WTC11 (cell line): ENCODE measurements at places on chromosomes 6 and 20. TPM values are rescaled to one million over a fixed set of nuclear protein-coding genes. Genes with fewer than 3 reads are reported as not detected.
A peak's percentile ranks its signal among the peaks of the same experiment; 100 is the strongest.

DNA sequence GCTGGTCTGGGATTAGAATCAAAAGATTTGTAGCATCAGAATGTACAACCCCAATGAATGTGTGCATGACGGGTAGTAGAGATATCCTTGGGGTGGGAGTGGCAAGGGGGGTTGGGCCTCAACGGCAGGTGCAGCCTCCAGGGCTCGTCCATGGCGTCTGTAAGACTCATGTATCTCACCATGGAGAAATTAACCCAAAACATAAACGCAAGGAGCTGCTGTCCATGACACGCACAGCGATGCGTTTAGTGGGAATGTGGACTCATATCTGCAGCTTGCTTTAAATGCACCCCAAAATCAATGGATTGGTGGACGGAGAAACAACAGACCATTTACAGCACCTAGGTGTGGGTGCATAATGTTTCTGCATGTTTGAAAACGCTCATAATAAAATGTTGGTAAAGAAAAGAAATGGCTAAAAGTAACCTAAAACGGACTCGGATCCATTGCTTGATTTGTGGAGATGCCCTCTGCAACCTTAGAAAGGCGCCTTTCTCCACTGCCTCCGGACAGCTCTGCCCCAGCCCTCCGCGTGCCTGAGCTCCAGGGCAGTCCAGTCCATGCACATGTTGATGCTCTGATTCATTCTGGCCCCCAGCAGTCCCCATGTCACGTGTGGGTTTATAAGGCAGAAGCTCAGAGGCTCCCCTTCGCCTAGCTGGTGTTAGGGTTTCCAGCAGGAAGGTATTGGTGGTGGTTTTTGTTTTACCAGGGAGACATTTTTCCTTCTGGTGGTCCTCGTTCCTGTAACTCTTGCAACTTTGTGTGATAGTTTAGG lies 24.5 kb downstream of the PYGB start:
- DNase-seq = peak; percentile 3

GRCh38 chr20:11745145-11745544 lies 172.5 kb upstream of the BTBD3 start:
- no peak for DNase-seq

The PHACTR1 gene
- total RNA-seq = 13.5 to 15.5 TPM (median 13.6 TPM) in 3 replicates

- DNase-seq = no peak
Observed at GRCh38 chr6:55141611-55142010, 32.7 kb upstream of the HCRTR2 start.

DNA sequence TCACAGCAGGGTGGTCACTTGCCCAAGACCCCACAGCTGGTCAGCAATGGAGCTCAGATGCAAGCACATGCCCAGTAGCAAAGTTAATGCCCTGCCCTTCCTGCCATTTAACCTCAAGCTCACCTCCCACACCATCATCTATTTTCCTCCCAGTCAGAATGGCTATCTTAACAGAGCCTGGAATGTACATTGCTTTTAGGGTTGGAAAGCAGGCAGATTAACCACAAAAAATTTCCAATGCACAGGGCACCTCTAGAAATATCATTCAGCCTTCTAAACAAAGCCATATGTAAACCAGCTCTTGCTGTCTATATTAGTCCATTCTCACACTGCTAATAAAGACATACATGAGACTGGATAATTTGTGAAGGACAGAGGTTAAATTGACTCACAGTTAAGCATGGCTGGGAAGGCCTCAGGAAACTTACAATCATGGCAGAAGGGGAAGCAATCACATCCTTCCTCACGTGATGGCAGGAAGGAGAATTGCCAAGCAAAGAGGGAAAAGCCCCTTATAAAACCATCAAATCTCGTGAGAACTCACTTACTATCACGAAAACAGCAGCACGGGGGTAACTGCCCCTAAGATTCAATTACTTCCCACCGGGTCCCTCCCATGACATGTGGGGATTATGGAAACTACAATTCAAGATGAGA lies 106.9 kb downstream of the FYN start:
- DNase-seq = no peak

GRCh38 chr6:112697265-112697664 lies 350.1 kb downstream of the RFPL4B start:
- DNase-seq = no peak

The MAFB gene
- total RNA-seq = 5.3 to 6.7 TPM (median 6.5 TPM) in 3 replicates

- no peak for DNase-seq
Observed at GRCh38 chr6:159726255-159726917, 920 bp upstream of the WTAP start.

GRCh38 chr6:16399158-16399557 lies 160.8 kb downstream of the GMPR start:
- no peak for DNase-seq

- DNase-seq = no peak
Observed at GRCh38 chr6:165647041-165647440, 16.0 kb downstream of the PDE10A start.

- no peak for DNase-seq
Observed at GRCh38 chr6:33990061-33990541, 155.8 kb downstream of the GRM4 start.

The SYNCRIP gene
- 139 to 150 TPM (median 144 TPM) in 3 replicates for total RNA-seq

The TNFRSF21 gene
- total RNA-seq = 47.3 to 52.7 TPM (median 49.5 TPM) in 3 replicates

The NELFCD gene
- 53.0 to 66.9 TPM (median 57.6 TPM) in 3 replicates for total RNA-seq

DNA sequence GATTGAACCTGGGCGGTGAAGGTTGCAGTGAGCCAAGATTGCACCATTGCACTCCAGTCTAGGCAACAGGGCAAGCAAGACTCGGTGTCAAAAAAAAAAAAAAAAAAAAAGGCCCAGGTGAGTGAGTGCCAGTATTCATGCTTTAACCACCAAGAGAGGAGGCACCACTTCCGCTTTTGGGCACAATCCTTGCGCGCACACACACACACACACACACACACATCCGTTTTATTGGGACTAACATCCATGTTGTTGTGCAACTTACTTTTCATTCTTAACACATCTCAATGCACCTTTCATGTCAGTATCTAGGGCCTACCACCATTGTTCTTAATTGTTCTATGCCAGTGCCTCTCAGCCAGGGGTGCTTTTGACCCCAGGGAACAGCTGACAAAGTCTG lies 263.0 kb downstream of the CDC5L start:
- DNase-seq = no peak

DNA sequence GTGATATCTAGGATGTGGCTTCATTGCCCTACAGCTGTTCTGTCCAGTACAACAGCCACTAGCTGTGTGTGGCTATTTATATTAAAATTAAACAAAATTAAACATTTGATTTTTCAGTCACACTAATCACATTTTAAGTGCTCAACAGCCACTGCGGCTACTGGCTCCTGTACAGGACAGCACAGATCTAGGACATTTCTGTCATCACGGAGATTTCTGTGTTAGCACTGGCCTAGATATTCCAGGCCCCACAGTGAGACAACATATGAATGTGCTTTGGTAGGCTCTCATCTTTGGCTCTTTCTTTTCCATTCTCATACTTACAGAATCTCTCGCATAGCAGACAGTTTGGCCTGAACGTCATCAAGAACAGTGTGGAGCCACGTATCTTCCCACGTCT lies 48.4 kb upstream of the ZBTB24 start:
- DNase-seq = no peak

- no peak for DNase-seq
Observed at GRCh38 chr6:143691900-143692636, 14.3 kb downstream of the PHACTR2 start.

DNA sequence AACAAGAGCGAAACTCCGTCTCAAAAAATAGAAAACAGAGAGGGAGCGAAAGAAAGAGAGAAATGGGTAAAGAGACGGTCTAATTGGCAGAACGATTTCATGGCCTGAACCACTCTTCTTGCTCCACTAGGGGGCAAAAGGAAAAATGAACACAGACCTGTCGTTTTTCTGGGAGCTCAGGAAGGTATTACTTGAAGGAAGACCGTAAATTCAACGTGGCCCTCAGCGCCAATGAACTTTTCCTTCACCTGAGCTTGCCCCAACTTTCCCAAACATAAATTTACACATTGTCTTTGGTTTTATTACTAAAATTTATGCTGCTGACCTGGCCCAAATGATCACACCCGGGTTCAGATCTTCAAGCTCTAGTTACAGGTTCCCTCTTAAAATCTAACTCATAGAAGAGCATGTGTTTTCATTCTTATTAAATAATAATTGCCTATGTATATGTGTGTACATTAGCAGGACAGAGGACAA lies 67.3 kb downstream of the ATP9A start:
- peak; percentile 35 for DNase-seq

The TREM2 gene
- 0.18 TPM in 1 of 3 replicates, not detected in the others for total RNA-seq

The C6orf58 gene
- total RNA-seq = not detected in 3 replicates

DNA sequence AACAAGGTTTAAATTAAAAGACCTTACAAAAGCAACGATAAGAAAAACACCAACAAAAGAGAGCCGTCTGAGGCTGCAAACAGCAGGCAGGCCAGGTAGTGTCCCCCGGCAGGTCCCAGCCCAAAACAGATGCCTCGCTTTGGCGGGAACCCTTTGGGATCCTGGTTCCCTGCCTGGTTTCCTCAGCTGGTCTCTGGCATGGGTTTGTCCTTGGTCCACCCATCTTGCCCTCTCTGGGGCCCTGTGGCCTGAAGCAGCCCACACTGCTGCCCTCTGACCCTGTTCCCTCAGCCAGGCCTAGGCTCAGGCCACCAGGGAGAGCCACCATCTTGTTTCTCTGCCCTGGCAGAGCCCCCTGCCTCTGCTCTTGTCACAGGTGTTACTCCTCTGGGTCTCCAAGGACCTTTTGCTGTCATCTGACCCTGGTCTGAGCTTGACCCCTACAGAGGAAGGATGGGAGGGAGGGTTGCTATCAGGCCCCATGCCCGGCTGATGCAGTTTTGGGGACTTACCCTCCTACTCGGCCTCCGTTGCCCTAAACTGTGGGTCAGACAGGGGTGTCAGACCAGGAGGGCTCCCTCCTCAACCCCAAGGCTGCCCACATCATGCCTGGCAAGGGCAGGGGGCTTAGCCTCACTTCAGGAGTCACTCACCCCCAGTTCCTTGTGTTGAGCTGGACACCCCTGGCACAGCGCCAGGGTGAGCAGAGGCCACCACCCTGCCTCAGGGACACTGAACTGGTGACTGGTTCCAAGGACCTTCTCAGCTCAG lies 30.6 kb upstream of the GRM4 start:
- no peak for DNase-seq

DNA sequence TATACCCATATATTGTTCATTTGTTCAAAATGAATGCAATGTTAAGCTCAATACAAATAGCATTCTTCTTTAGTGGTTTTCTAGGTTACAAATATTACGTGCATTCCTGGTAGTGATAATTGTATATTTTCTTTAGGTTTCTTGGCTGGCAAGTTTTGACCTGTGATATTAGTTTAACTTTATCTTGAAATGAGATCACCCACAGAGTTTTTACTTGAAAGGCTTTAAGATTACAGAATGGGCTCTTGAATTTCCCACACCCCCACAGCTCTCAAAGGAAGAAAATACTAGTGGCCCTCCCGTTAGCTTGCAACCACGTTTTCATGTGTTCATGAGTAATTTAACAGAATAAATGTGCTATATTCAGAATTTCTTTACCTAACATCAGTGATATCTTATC lies 1315.5 kb upstream of the GJE1 start:
- no peak for DNase-seq

The RRAGD gene
- total RNA-seq = 14.1 to 25.4 TPM (median 18.0 TPM) in 3 replicates

- no peak for DNase-seq
Observed at GRCh38 chr6:1263850-1264377, 48.0 kb upstream of the FOXQ1 start.

The ERMARD gene
- total RNA-seq = 15.8 to 17.7 TPM (median 17.2 TPM) in 3 replicates

The TP53TG5 gene
- total RNA-seq = 0.37 to 0.85 TPM in 2 of 3 replicates, not detected in the other

- peak; percentile 41 for DNase-seq
Observed at GRCh38 chr6:159969204-159969912, 476 bp downstream of the IGF2R start.

DNA sequence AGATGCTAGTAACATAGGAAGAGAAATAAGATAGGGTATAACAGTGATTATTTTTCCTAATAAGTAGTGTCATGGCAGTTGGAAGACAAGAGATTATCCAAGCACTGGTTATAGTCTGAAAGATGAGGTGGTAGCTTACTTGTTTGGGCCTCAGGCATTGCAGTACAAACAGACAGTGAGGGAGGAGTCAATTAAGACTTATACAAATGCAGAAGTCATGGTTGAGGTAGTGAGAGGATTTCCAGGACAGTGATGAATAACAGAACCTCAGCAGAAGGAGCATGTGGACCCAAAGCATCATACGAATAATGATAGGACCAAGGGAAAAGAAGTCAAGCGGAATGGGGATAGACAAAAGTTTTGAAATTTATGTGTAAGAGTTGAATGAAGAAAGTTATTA lies 53.5 kb downstream of the HCRTR2 start:
- DNase-seq = no peak

The PI16 gene
- 0.09 to 0.17 TPM in 2 of 3 replicates, not detected in the other for total RNA-seq

DNA sequence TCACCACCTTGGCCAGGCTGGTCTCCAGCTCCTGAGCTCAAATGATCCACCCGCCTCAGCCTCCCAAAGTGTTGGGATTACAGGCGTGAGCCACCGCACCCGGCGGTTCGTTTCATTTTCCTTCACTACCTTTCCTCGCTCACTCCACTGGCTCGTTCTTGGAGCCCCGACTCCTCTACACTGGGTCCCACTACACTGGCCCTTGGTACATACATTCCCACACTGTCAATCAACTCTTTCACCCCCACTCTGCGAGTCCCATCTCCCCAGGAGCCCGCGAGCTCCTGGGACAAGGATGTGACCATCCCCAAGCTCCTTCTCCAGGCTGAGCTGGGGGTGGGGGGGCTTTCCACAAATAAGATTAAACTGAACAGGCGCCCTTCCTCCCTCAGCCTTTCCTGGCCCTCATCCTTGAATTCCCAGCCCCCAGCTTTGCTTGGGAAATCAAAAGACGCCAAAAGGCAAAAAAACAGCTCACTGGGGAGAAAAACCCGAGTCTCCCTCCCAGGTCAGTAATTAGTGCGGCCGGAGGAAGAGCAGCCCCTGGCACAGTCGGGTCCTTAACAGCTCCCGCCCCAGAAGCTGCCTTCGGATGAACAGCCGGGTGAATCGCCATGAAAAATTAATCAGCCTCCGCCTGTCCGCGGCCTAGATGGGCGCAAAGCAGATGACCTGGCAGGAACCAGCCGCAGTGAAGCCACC lies 42.8 kb upstream of the LY86 start:
- DNase-seq = no peak

GRCh38 chr6:129659590-129660345 lies 50.2 kb downstream of the ARHGAP18 start:
- no peak for DNase-seq

The PXDC1 gene
- 3.3 to 4.4 TPM (median 3.9 TPM) in 3 replicates for total RNA-seq

DNA sequence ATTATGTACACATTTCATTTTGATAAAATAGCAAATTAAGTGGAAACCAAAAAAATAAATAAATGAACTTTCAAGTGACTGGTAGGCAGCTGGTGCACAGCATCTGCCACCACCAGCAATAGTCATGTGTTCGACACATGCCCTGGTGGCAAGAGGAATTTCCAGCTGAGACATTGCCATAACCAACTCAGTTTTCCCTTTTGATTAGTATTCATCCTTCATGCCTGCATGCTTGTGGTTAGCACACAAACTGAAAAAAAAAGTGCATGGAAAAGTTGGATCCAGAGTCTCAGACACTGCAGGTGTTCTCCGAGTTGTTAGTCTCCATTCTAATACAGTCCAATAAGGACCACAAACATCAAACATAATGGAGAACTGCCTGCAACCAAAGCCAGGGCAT lies 156.0 kb upstream of the SOX4 start:
- no peak for DNase-seq

The JARID2 gene
- 166 to 180 TPM (median 167 TPM) in 3 replicates for total RNA-seq

The TREM1 gene
- not detected in 3 replicates for total RNA-seq
